Caki2 (cell line): ENCODE measurements at places on chromosomes 5 and 9.

- no peak for DNase-seq
Observed at GRCh38 chr9:103997856-103998370, 96.2 kb upstream of the SMC2 start.

DNA sequence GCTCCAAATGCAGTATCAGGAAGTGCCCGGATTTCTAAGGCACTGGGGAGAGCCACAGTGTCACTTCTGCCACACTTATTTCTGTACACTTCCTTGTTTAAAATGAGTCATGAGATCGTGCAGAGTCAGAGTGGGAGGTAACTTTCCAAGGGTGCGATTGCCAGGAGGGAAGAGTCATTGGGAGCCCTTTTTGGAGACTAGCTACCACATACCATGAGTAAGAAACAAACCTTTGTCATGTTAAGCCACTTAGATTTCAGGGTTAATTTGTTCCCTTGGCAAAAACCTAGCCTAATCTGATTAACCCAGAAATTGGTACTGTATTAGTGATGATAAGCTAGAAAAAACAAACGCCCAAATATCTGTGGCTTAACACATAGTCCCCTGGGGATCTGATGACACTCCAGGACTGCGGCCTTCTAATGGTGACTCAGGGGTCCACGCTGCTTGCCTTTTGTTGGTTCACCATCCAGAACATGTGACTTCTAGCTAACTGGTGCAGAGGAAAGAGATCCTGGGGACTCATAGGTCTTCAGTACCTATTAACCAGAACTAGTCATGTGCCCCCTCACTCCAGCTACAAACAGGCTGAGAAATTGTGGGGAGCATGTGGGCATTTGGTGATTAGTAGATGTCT is 48.6 kb upstream of the TLE1 start:
- peak; percentile 89 for DNase-seq

- no peak for DNase-seq
Observed at GRCh38 chr5:64333886-64334285, 168.2 kb downstream of the RNF180 start.

GRCh38 chr9:110776221-110776620 is 107.6 kb downstream of the MUSK start:
- DNase-seq: no peak

- no peak for DNase-seq
Observed at GRCh38 chr5:94362857-94363256, 255.5 kb downstream of the KIAA0825 start.

GRCh38 chr9:133472753-133473378 is 6.0 kb downstream of the SLC2A6 start:
- DNase-seq: no peak

DNA sequence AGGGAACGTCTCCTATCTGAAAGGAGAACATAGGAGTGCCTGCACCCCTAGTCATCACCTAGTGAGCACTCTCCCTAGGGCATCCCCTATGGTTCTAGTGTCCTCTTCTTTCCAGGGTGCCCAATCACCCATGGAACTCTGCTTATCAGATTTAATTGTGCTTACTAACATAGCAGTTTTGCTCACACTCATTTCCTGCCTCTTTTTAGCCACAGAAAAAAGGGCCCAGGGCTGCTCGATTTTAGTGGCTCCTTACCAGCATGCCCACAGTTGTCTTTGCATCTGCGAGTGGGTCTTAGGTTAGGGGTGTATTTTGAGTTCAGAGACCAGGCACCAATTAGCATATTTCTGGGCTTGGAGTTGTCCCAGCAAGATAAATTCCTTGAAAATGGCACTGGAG is 1110.2 kb downstream of the TAF11L14 start:
- DNase-seq: no peak

DNA sequence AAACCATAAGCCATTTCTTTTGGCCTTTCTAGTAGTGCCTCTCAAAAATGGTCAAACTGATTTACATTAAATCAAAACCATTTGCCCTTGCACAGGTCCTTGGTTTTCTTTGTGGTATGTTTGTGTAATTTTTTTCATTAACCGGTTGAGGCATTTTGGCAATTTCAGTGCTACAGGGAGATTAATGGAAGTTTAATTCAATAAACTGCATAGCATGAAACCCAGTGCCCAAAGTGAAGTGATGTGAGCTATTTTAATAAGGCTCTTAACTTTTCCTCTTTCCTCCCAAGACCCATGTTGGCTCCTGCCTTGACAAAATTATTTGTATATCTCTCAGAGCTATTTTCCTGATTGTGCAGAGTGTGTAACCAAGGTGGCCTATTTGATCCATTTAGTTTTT is 326.2 kb upstream of the SEMA6A start:
- no peak for DNase-seq

GRCh38 chr9:97475059-97475458 is 26.4 kb upstream of the TMOD1 start:
- DNase-seq: no peak

DNA sequence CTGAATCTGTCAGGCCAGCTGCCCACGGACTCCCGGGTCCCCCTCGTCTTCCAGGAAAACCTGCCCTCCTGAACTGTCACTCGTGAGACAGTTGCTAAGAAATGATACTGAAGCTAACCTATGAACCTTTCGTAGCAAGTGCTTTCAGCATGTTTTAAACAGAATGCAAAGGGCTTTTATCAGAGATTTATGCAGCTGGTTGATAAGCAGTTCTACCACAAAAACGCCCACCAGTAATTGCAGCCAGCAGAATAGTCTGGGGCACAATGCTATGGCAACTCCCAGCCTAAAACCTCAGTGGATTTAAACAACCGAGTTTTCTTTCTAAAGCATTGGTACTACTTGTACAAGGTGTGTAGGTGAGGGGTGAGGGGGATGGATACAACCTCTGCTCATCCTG is 97.5 kb downstream of the IRX2 start:
- DNase-seq: no peak

DNA sequence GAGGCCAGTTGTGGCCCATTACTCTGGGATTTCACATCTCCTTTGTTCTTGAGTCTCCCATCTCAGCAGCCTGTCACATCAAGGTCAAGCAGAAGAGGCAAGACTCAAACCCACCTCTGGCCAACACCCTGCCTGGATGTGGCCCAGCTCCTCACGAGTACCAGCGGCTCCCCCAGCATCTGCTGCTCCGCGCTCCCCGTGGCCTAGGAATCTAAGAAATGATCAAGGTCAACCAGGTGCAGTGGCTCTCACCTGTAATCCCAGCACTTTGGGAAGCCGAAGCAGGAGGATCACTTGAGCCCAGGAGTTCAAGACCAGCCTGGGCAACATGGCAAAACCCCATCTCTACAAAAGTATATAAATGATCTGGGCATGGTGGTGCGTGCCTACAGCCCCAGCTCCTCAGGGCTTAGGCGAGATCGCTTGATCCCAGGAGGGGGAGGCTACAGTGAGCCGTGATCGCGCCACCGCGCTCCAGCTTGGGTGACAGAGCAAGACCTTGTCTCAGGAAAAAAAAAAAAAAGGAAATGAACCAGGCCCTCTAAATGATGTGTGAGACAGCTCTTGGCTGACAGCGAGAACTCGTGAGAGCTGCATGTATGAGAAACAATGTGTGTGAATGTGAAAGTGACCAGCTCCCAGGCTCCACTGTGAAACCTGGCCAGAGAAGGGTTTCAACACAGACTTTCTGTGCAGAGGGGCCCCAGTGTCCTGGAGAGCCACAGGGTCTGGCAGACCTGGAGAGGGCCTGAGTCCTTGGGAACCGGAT is 61.6 kb upstream of the ANGPTL2 start:
- DNase-seq: no peak

DNA sequence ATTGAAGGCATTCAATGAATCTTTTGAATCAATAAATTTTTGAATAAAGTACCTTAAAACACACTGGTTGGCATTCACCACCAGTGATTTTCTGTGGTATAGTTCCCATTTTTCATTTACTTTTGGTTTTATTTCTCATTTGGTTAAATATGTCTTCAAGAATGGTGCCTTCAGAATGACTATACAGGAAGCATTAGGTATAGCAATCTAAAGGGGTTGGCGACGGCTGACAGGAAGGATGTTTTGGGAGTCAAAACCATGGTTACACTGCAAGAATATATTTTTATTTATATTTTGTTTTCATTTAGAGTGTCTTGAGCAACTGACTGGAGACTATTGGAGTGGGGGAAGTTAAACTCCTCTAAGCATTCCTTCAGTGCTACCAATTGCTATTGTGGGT is 235.7 kb downstream of the HTR1A start:
- no peak for DNase-seq

GRCh38 chr5:149422366-149423048 is 43.4 kb upstream of the IL17B start:
- DNase-seq: no peak

DNA sequence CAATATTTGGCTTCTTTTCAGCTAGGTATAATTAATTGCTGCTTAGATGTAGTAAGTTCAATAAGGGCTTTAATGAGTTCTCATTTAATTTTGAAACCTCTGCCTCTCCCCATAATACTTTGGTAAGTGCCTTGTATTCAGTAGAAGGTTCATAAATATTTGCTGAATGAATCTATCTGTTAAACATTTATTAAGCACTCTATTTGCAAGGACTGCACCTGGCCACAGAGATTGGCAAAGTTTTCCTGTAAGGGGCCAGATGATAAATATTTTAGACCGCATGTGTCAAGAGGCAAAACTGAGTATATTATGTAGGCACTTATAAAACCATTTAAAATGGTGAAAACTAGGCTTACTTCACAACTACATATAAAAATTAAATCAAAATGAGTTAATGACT is 19.0 kb upstream of the GNA14 start:
- no peak for DNase-seq

- no peak for DNase-seq
Observed at GRCh38 chr9:120536949-120537640, 42.9 kb downstream of the CDK5RAP2 start.

GRCh38 chr5:139147483-139148087 is 50.6 kb downstream of the SIL1 start:
- no peak for DNase-seq

DNA sequence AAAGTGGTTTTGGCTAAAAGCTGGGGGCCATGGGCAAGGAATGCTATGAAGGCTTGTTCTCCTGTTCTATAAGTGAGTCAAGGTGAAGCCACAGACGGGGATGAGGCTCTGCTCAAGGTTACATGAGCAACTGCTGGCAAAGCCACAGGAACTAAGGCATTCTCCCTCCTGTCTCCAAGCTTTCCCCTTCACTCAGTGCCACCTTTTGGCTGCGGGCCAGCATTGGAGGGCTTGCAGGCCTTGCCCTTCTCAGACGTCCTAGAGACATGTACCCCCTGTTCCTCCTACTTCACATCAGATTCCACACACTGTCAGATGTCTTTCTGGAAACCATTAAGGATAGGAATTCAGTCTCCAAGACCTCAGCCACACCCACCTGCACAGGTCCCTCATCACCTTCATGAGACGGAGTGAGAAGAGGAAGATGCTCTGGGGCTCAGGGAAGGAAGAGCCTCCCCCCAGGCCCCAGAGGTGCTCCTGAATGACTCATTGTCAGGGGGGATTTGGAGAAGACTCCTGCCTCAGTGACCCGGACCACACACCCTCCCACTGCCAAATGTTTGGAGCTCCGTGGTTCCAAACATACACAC is 20.5 kb upstream of the MEIKIN start:
- no peak for DNase-seq

DNA sequence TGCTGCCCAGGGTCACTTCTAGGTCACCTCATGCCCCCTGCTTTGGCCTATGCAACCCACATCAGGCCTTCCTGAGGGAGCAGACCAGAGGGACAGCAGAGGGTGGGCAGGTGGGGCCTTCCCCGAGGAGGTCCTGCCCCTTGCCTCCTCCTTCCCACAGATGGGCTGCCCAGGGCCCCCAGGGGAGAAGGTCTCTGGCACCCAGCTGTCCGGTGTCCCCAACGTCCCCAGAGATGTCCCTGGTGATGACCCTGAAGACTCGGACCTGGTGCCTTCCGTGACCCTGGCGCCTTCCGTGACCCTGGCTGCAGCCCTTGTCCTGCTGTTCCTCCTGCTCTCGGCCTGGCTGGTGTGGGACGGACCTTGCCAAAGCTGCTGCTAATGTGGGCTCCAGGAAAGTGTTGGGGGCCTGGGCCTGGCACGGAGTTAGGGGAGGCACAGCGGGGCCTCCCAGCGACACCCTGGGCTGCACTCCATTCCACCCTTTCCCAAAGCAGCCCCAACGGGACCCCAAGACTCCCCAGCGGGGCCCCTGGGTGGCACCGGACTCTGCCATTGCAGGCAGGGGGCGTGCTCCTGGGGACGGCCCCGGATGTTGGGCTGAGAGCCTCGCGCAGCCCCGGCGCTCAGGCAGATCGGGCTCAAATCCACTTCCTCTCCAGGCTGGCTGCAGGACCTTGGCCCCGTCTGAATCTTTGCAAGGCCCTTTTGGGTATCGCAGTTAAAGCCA is 6.8 kb upstream of the SLC2A6 start:
- DNase-seq: no peak

GRCh38 chr5:55324815-55325418 is 17.1 kb downstream of the MTREX start:
- DNase-seq: no peak

DNA sequence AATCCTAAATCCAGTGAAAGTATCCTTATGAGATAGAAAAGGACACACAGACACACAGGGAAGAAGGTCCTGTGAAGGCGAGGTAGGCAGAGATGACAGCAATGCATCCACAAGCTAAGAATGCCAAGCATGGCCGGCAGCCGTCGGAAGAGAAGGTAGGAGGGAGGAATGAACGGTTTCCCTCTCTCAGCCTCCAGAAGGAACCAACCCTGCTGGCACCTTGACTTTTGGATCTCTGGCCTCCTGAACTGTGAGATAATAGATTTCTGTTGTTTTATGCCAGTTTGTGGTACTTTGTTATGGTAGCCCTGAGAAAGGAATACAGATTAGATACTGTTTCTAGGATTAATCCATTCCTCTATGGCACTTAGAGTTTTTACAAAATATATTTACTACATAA is 76.1 kb upstream of the PANK3 start:
- DNase-seq: no peak

DNA sequence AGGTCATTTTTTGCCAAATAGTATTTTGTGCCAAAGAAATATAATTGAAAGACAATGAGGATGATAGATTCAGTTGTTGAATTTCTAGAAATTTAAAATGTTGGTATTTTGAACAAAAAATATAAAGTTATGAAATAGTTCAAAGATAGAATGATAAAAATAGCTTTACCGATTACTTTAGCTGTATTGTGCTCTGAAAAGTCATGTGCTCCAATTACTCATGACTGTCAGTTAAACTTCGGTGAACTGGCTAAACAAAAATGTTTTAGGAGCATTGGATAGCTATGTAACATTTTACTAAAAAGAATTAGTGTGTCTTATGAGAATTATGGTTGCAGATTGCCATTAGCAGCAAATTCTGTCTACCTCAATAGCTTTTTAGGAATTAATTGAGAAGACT is 177.3 kb upstream of the VCAN start:
- DNase-seq: no peak

DNA sequence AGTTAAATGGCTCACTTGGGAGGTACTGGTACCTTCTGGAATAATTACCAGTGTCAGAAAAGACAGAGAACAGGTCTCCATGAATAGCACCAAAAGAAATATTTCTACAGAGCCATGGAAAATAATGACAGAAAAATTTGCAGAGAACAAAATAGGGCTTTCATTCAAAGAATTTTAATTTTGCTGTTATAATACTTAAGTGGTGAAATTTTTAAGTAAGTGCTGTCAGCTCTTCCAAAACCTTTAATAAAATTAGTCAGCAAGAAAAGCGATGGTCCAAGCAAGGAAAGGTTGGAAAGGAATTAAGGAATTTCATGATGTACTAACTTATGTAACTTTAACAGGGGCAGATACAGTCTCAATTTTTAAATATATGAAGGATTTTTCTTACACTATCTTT is 359.2 kb downstream of the NR2F1-AS1 start:
- DNase-seq: no peak
